ENCODE measurements at places on chromosomes 11 and 22.

DNA sequence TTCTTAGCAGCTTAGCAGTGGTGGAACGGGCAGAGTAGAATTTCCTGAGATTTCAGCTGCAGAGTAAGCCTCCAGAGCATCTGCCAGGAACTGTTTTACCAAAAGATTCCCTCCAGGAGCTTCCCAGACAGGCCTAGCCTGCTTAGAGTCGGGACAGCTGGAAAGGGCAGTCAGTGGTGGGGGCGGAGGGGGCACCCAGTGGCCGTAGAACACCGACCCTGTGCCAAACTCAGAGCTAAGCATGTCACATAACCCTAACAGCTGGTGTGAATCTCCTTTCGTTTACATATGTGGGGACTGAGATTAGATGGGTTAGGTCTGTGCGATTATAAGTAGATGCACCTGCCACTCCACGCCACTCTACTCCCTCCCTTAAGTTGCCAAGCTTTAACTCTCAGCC is 80.0 kb upstream of the CRTAM start:
- no peak for DNase-seq

DNA sequence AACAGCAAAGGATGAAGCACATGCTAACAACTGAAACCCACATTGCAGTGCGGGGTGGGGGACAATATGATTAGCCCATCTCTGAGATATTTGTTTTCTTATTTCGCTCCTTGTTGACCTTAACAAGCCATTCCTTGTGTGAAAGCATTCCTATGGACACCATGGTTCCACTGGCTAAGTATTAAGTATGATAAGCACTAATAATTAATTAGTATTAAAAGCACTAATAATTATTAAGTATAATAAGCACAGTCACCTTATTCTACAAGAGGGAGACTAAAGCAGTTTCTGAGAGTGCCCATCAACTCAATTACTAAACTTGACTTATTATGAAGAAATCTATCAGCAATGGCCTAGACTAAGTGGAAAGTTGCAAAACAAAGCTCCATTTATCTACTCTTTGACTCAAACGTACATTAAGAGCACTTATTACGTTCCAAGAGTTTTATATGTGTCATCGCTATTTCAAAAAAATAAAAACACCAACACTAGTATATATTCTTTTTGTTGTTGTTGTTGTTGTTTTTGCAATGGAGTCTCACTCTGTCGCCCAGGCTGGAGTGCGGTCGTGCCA is 65.3 kb downstream of the RBFOX2 start:
- DNase-seq: no peak

GRCh38 chr11:83122050-83122449 is 34.9 kb upstream of the PCF11 start:
- no peak for DNase-seq

GRCh38 chr11:66393954-66394353 is 22.4 kb upstream of the SLC29A2 start:
- no peak for DNase-seq

GRCh38 chr11:120258661-120259060 is 18.7 kb downstream of the POU2F3 start:
- no peak for DNase-seq
